Iris pigment epithelial cell (primary cell): ENCODE measurements at places on chromosomes 4 and X.

- peak; percentile 9 for DNase-seq
Measured at GRCh38 chr4:40546969-40547788, 82.5 kb downstream of the RBM47 start.

- peak; percentile 80 for DNase-seq
Measured at GRCh38 chr4:17103231-17103630, 204.8 kb upstream of the LDB2 start.

- DNase-seq = peak; percentile 68
Measured at GRCh38 chr4:127586922-127587571, 45.7 kb upstream of the INTU start.

DNA sequence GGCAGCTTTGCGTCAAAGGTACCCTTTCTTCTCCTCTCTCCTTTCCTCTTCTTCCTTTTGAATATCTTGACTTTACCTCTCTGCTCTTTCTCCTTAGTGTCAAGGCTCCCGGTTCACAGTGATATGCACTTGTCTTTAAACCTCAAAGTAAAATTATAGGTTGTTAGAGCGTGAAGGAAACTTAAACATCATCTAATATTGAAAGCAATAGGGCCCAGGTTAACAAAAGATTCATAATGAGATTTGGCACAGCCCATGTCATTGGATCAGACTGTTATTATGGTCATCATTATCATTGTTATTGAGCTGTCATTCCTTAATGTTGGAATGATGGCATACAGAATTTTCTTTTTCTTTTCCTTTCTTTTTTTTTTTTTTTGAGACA is 32.5 kb downstream of the FTHL17 start:
- no peak for DNase-seq

GRCh38 chrX:79117078-79117477 is 27.4 kb upstream of the GPR174 start:
- no peak for DNase-seq

DNA sequence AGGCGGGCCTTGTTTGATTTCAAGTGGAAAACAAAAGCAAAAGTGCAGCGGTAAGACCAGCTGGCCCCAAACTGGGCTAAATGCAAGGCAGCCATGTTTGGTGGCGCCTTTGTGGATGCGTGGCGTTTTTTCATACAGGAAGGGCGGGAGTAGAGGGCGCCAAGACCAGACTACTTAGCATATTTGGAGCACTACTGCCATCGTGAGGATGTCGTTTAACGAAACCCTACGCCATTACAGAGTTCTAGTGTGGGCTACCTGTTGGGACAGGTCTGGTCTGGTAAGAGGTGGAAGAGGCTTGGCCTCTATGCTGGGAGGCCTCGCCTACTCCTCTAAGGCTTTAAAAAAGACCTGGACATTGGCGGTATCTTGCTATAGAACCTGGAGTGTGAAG is 230.7 kb upstream of the STK26 start:
- DNase-seq = peak; percentile 87

DNA sequence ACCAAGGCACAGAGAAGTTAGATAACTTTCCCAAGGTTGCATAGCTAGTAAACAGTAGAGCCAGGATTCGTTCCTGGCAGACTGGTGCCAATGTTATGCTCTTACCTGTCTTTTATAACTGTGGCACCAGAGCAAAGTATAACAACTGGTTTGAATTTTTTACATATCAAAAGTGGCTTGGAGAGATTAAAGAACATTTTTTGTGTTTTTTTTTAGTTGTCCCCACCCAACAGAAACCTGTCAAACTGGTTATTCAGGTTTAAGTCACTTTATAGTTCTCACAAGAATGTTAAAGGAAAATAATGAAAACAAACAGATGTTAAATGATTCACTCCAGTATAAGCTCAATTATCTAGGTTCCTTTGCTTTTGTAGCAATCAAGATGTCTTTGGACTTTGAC is 15.6 kb upstream of the FAM47E start:
- DNase-seq = no peak

- no peak for DNase-seq
Measured at GRCh38 chr4:83297548-83298260, 13.1 kb upstream of the COQ2 start.

- DNase-seq = no peak
Measured at GRCh38 chr4:96166806-96167205, 326.9 kb downstream of the PDHA2 start.

DNA sequence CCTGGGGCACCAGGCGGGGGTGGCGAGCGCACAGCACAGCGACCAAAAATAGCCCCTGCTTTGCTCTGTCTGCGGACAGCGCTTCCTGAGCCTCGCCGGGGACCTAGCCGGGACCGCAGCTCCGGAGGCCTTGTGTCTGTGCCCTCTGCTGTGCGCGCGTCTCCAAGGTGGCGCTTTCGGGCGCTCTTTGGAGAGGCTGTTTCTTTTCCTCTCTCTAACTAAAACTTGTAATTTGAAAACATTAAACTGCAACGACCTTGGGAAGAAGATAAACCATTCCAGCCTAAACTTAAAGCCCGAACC is 3.4 kb downstream of the ARX start:
- DNase-seq = no peak

- peak; percentile 42 for DNase-seq
Measured at GRCh38 chrX:134026565-134027311, 41.3 kb upstream of the GPC3 start.

GRCh38 chr4:159379836-159380235 is 277.0 kb downstream of the RAPGEF2 start:
- DNase-seq = no peak

GRCh38 chr4:2489841-2490552 is 21.1 kb downstream of the RNF4 start:
- DNase-seq = peak; percentile 42
